ENCODE measurements at places on chromosomes 7 and 10. TPM values are rescaled to one million over a fixed set of nuclear protein-coding genes. Genes with fewer than 3 reads are reported as not detected.

Gene CFAP70
- 1.0 TPM for total RNA-seq

Gene TRIM74
- 0.16 TPM for total RNA-seq

Gene FFAR4
- not detected for total RNA-seq

Gene P4HA1
- 23.5 TPM for total RNA-seq

Gene MLXIPL
- not detected for total RNA-seq

Gene GIMAP6
- total RNA-seq: not detected

Gene SLC16A9
- 1.6 TPM for total RNA-seq

Gene MCU
- 29.3 TPM for total RNA-seq

Gene SMO
- 21.0 TPM for total RNA-seq

Gene AS3MT
- total RNA-seq: 4.7 TPM

Gene GCK
- 2.4 TPM for total RNA-seq

Gene GJC3
- total RNA-seq: not detected

Gene CAMK2G
- 19.9 TPM for total RNA-seq

Gene DNAH11
- not detected for total RNA-seq

Gene SLC29A3
- total RNA-seq: 1.6 TPM

Gene SGCE
- total RNA-seq: 45.8 TPM

Gene SORCS1
- total RNA-seq: 0.38 TPM

Gene A1CF
- total RNA-seq: not detected

Gene RNF148
- total RNA-seq: not detected

Gene TLX1
- total RNA-seq: not detected

Measured in mesangial cell (primary cell).